SIG-M5 (cell line): ENCODE measurements at places on chromosomes 11 and 22.

DNA sequence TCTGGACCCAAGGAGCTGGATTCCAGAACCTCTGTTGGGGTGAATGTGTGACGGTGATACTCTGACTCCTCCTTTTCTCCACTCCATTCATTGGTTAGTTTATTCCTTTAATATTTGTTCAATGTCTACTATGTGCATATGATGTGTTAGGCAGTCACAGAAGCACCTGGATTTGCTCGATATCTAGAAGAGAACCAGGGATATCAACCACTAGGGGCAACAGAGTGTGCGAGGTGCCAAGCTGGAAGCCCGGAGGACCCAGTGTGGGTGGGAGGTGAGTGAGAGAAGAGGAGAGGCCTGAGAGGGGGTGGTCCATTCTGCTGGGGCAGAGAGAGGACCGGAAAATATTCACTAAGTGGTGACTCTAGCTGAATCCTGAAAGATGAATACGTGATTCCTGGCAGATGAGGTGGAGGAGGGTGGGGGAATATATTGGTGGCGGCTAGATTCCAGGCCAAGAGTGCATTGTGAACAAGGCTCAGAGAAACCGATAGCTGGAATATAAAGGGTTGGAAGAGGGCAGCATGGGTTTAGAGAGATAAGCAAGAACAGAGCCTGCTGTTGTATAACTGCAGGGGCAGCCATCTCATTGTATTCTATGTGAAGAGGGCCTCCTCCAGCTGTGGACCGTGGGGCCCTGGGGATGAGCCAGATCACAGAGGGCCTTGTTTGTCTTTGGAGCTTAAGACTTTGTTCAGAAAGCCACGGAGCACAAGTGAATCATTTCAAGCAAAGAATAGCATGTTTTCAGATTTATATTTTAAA, 6.9 kb upstream of the TIMP3 start:
- DNase-seq, result no peak

GRCh38 chr11:117597071-117597470, 199.9 kb downstream of the DSCAML1 start:
- DNase-seq, result no peak

- DNase-seq, result no peak
Observed at GRCh38 chr11:114308689-114309089, 12.5 kb downstream of the NNMT start.

- no peak for DNase-seq
Observed at GRCh38 chr22:23519442-23520157, 60.5 kb downstream of the IGLL1 start.

GRCh38 chr22:23565305-23565914, 14.7 kb downstream of the IGLL1 start:
- no peak for DNase-seq
